ENCODE measurements at places on chromosomes 2 and 18.

DNA sequence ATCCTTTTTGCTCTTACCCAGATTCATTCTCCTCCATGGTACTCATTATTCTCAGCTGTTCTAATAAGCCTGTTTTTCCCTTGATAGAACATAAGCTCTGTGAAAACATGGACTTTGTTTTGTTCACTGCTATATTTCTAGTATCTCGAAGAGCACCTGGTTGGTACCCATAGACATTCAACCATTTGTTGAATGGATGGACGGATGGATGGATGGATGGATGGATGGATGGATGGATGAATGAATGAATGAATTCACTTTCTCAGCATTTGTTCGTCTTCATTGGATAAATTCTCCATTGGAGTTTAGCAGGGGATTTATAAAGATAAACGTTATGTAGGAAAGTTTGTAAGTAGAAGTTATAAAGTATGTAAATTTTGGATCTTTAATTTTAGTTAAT is 2.9 kb downstream of the FAM171B start:
- no peak for DNase-seq

- DNase-seq, result no peak
Observed at GRCh38 chr18:12034241-12035100, 53.2 kb downstream of the IMPA2 start.

GRCh38 chr2:240209493-240209892 is 69.0 kb upstream of the OTOS start:
- DNase-seq, result no peak

DNA sequence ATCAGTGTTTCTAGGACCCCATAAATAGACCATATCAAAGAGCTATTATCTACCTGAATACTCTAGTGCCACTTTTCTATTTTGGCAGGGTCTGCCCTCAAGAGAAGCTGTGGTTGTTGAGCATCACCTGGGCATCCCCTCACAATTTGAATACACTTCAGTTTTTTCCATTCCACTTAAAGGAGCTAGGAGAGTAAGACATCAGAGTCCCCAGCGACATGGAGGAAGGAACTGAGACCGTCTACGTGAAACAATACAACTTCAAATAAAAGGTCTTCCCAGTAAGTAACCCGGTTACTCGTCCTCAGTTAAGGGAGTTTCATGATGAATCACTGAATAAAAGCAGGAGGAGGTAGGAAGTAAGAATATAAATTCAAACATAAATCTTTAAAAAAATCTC is 206.7 kb downstream of the AFF3 start:
- DNase-seq, result no peak

GRCh38 chr2:239912171-239912937 is 112.8 kb downstream of the NDUFA10 start:
- DNase-seq, result no peak

GRCh38 chr18:33446604-33447003 is 6.1 kb upstream of the CCDC178 start:
- DNase-seq, result no peak

GRCh38 chr18:41906528-41907146 is 48.4 kb upstream of the PIK3C3 start:
- DNase-seq, result peak; percentile 1

DNA sequence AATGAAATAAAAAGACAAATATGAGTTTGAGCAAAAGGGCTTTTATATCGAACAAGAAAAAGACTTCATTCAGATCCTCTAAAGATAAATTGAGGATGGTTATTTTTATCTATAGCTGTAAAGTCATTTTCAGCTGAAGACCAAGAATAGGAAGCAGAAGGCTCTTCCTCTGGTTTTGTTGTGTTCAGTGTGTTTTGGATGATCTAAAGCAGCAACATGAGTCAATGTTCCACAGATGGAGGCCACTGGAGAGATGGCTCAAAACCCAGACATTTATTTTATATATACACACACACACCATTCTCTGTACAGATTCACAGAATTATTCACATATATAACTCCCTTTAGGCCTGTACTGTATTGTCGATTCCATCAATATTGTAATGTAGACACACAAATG is 424.3 kb downstream of the MBD2 start:
- no peak for DNase-seq

- DNase-seq, result no peak
Observed at GRCh38 chr2:47420214-47420613, 17.3 kb downstream of the MSH2 start.

DNA sequence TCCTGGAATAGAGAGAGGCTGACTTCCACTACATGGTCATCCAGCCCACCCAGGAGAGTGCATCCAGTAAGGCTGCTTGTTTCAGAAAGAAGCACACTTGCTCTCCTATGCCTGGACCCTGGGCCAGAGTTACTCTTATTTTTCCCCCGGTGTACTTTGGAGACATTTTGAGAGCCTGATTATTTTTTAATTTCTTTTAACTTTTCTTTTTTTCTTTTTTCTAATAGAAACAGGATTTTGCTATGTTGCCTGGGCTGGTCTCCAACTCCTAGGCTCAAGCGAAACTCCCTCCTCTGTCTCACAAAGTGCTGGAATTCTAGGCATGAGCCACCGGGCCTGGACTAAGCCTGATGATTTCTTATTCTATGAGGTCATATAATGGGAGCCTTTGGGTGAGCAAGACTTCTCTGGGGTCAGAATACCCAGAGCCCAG is 62.2 kb downstream of the RPL37A start:
- no peak for DNase-seq

DNA sequence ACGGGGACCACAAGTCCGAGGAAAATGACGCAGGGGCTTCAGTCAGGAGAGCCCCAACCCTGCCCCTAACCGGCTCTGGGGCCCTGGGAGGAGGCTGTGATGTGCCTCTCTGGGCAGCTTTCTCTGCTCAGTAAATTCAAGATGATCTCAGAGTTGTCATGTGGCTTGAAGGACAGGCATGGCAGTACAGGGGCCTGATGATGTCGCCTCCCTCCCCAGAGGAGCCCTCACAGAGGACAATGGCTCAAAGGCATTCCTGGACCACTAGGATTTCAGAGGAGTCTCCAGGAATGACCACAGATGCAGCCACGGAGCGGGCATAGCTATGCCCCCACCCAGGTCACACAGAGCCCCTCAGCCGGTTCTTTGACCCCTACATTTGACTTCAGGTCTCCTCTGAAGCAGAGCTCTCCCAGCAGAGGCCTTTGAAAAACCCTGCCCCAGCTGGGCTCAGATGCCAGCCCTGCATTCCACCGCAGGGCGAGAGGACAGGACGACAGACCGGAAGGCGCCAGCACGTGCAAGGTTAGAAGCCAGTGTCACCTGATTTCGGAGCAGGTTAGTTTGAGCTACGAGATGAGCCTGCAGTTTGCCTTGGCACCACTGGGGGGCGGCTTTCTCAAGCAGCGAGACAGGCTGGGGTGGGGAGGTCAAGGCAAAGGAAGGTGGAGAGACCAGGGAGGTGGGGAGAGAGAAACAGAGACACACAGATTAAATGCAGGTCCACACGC is 39.2 kb downstream of the BIN1 start:
- DNase-seq, result peak; percentile 49

DNA sequence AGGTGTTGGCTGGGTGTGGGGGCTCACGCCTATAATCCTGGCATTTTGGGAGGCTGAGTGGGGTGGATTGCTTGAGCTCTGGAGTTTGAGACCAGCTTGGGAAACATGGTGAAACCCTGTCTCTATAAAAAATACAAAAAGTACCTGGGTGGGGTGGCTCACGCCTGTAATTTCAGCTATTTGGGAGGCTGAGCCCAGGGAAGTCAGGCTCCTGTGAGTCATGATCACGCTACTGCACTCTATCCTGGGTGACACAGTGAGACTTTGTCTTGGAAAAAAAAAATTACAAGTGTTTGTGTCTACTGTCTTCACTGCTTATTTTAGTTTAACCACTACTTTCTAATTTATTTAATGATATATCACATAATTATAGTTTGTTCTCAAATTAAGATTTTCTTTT is 62.7 kb upstream of the DOCK10 start:
- DNase-seq, result no peak

DNA sequence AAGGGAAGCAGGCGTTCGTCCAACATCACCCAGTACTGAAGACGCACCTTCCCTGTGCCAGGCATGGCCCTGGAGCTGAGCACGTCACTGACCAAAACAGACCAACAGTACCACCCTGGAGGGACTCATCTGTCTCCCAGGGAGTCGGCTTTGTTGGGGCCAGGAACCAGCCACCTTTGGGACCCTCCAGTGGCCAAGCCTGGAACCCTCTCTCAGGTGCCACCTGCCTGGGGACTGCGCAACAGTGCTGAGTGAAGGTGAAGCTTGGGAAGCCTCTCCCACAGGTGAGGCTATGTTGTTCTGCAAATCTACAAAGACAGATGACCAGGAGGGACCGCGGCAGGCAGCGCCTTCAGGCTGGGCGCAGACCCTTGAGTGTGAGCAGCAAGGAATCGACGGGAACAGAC is 91.4 kb upstream of the OTOS start:
- DNase-seq, result no peak

DNA sequence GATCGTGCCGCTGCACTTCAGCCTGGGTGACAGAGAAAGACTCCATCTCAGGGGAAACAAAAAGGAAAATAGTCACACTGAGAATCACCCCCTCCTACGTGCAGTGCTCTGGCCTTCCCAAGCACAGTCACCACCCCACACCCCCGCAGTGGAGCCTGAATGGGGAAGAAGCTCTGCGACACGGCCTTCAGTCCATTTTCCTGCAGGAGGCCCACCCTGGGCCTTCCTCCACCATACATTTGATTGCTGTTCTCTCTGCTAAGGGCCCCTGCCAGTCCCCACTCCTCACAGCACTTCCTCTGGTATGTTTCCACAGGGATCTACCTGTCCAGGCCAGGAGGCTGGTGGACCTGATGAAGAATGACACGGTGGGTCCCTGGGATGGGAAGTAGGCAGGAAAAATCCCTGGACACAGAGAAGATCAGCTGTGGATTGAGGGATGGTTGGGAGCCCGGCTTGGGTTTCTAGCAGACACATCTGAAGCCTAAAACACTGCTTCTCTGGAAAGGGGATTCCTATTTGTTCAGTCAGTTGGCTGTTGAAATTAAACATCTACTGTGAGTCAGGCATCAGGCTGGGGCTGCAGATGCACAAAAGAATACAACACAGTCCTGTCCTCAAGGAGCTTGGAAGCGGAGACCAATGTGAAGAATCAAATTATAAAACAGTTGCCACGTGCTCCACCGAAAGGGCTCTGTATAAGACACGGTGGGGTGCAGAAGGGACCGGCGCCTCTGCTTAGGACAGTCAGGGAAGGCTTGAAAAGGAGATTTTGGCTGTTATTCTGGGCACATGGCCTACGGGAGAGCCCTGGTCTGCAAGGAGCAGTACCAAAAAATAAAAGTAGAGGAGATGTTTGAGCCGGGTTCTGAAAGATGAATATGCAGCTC is 82.2 kb downstream of the PLB1 start:
- DNase-seq, result no peak

DNA sequence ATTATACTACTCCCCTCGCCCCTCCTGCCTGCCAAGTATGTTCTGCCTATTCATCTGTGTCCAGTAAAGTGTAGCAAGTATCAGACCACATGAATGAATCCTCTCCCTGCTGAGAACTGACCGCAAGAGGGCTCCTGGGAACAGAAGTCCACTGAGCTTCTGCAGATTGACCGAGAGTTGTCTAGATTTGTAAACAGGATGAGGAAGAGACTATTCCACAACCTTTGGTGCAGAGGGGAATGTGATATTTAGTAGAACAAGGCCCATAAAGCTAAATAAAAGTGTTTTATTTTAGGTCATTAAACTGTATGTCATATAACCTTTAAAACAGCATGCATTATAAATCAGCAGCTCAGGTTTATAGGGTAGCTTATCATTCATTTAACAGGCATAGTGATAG is 377.0 kb downstream of the DCC start:
- peak; percentile 3 for DNase-seq

- no peak for DNase-seq
Observed at GRCh38 chr18:41858761-41859555, 96.1 kb upstream of the PIK3C3 start.

GRCh38 chr2:26925100-26925791 is 45.2 kb upstream of the MAPRE3 start:
- DNase-seq, result no peak

- no peak for DNase-seq
Observed at GRCh38 chr18:5015213-5015612, 181.8 kb downstream of the AKAIN1 start.

DNA sequence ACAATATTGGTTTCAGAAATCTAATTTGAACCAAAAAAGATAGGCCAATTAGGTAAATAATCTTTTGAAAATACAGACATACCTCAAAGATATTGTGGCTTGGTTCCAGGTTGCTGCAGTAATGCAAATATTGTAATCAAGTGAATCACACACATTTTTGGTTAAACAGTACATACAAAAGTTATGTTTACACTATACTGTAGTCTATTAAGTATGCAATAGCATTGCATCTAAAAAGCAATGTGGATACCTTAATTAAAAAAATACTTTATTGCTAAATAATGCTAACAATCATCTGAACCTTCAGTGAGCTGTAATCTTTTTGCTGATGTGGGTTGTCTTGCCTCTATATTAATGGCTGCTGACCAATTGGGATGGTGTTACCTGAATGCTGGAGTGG is 67.3 kb downstream of the KYNU start:
- DNase-seq, result no peak

- no peak for DNase-seq
Observed at GRCh38 chr2:103288696-103289095, 526.9 kb downstream of the TMEM182 start.

- no peak for DNase-seq
Observed at GRCh38 chr2:69335311-69335710, 51.7 kb downstream of the GFPT1 start.

- DNase-seq, result no peak
Observed at GRCh38 chr2:114754907-114755563, 312.6 kb downstream of the DPP10 start.

DNA sequence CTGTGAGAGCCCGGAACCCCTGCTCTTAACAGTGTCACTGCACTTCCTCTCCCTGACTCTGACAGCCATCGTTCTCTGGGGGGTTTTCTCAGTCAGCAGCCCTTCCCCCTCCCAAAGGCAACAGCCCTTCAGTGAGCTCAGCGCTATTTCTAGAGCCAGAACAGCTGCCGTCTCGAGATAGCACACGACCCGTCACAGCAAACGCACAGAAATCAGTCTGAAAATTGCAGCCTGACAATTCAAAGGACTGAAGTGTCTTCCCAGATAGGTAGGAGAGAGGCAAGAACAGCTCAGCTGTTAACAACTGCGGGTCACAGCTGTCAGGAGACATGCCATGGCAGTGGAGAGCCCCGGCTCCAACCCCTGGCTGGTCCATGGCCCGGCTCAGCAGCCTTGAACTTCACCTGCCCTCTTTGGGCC is 45.4 kb downstream of the ST8SIA5 start:
- DNase-seq, result no peak

- DNase-seq, result no peak
Observed at GRCh38 chr2:6940820-6941219, 23.6 kb downstream of the RNF144A start.

GRCh38 chr2:174389542-174389941 is 6.0 kb upstream of the SCRN3 start:
- DNase-seq, result no peak

- no peak for DNase-seq
Observed at GRCh38 chr2:149385350-149385749, 55.0 kb downstream of the LYPD6 start.

- DNase-seq, result no peak
Observed at GRCh38 chr2:62475172-62476011, 30.6 kb downstream of the TMEM17 start.

GRCh38 chr2:241063587-241063986 is 38.5 kb downstream of the MTERF4 start:
- no peak for DNase-seq

All from neural crest cell (in vitro differentiated cells).